ENCODE measurements at places on chromosomes 3 and 15.

GRCh38 chr15:62832231-62832630 is 210.3 kb upstream of the TPM1 start:
- DNase-seq = no peak

DNA sequence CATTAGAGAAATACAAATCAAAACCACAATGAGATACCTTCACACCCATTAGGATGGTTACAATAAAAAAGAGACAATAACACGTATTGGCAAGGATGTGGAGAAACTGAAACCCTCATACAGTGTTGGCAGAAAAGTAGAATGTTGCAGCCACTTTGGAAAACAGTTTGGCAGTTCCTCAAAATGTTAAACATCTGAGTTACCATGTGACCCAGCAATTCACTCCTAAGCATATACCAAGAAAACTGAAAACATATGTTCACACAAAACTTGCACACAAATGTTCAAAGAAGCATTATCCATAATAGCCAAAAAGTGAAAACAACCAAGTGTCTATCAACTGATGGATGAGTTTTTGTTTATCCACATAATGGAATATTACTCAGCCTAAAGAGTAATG is 166.9 kb upstream of the FAM3D start:
- DNase-seq = peak; percentile 47

DNA sequence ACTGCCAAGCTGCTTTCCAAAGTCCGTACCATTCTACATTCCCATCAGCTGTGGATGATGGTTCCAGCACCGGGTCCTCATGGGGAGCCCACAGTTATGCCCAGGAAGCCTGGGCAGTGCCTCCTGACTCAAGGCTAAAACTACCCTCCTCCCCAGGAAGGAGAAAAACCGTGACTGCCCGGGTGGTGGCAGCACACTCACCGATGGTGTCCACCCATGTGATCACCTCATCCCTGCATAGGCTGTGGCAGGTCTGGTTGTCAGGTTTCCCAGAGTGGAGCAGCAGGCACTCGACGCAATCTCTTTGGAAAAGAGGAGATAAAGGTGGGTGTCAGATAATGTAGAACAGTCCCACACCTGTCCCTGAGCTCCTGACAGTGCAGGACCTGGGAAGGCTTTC is 38.6 kb downstream of the UMPS start:
- DNase-seq = no peak

GRCh38 chr3:152399374-152399773 is 130.6 kb downstream of the MBNL1 start:
- DNase-seq = peak; percentile 66

DNA sequence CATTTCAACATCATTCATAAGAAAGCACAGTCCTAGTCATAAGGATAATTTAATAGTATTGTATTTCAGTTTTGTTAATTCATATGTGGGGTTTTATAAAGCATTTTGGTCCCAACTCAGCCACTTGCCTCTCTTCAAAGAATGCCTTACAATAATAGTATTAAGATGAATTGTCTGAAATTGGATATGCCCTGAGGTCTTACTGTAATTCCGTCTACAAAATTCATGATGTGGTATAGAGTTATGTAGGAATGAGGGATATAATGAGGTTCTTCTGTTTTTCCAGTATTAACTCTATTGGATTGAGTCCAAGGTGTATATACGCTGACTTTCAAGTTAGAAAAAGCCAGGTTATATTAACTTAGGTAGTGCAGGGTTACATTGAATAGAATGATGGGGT is 177.0 kb downstream of the GOLIM4 start:
- DNase-seq = no peak

- no peak for DNase-seq
Observed at GRCh38 chr3:185070491-185071286, 82.2 kb downstream of the C3orf70 start.

- DNase-seq = peak; percentile 13
Observed at GRCh38 chr3:126442094-126442855, 33.4 kb downstream of the ZXDC start.

DNA sequence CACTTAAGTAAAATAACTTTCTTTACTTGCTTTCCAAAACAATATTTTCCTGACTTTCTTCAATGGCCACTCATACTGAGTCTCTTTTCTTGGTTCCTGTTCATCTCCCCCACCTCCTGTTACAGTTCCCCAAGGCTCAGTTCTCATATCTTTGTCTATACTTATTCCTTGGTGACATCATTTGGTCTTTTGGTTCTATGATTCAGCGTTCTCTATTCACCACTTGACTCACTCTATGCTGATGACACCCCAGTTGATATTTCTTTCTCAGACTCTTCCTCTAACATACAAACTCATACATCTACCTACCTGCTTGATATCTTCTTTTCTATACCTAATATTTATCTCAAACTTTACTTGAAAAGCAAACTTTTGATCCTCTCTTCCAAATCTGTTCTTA is 85.0 kb upstream of the P3H2 start:
- peak; percentile 55 for DNase-seq

- peak; percentile 56 for DNase-seq
Observed at GRCh38 chr3:180679178-180680096, at the start of gene CCDC39. TSS of gene CCDC39 (minus strand) at chr3:180679489. CDS start at chr3:180679380, 109 bp downstream.

DNA sequence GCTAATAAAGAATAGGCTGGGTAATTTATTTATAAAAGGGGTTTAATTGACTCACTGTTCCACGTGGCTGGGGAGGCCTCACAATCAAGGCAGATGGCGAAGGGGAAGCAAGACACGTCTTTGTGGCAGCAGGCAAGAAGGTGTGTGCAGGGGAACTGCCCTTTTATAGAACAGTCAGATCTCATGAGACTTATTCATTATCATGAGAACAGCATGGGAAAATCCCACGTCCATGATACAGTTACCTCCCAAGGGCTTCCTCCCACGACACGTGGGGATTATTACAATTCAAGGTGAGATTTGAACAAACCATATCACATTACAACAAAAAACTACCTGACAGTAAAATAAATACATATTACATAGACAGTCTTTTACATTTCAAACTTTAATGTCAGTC is 414.9 kb downstream of the NAALADL2 start:
- DNase-seq = no peak

GRCh38 chr3:89262309-89262929 is 155.0 kb downstream of the EPHA3 start:
- no peak for DNase-seq

GRCh38 chr3:38662544-38662943 is 13.1 kb upstream of the SCN5A start:
- DNase-seq = peak; percentile 45

- DNase-seq = peak; percentile 84
Observed at GRCh38 chr15:61051569-61052031, 177.5 kb downstream of the RORA start.

DNA sequence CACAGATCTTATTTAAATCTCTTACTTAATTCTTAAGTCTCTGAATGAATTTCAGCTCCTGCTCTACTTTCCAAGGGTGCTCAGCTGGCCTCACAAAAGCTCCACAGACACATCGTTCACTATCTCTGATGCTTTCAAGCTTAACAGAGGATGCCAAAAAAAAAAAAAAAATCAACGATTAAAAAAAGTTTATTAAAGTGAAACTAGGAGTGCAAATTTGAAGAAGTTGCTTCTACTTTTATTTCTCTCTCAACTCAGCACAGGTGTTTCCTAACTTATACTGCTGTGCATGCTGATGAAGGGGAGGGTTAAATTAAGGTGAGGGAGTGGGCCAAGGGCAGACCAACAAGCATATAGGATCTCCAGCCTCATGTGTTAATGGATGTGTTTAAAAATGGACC is 157.2 kb downstream of the TIGIT start:
- DNase-seq = peak; percentile 49

DNA sequence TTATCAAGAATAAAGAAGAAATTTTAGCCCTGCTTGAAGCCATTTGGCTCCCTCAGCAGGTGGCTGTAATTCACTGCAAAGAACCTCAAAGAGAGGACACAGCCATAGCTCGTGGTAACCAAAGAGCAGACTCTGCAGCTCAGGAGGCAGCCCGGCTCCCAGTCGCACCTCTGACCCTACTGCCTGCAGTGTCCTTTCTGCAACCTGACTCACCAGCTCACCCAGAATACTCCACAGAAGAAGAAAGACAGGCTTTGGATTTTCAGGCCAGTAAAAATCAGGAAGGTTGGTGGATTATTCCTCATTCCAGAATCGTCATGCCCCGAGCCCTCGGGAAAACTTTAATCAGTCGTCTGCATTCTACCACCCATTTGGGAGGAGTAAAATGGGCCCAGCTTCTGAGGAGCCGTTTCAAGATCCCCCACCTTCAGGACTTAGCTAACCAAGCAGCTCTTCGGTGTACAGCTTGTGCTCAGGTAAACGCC is 38.6 kb downstream of the ZBTB11 start:
- no peak for DNase-seq

- no peak for DNase-seq
Observed at GRCh38 chr3:128867200-128868125, 12.0 kb upstream of the ACAD9 start.

DNA sequence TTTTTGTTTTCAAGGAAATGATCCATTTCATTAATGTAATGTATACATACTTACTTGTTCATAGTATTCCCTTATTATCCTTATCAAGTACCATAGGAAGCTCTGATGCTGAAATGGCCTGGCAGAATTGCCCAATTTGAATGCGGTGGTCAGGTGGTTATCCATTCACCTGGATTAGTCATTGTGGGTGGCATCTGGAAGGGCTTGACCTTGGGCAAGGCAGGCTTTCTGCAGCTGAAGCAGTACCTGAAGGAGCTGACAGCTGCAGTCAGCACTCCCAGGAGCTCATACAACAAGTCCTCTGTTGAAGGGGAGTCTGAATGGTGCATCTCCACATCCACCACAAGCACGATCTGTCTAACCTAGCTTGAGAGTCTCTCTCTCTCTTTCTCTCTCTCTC is 12.2 kb upstream of the IQCF5 start:
- DNase-seq = no peak

GRCh38 chr15:57018151-57018550 is 99.7 kb downstream of the TCF12 start:
- no peak for DNase-seq

DNA sequence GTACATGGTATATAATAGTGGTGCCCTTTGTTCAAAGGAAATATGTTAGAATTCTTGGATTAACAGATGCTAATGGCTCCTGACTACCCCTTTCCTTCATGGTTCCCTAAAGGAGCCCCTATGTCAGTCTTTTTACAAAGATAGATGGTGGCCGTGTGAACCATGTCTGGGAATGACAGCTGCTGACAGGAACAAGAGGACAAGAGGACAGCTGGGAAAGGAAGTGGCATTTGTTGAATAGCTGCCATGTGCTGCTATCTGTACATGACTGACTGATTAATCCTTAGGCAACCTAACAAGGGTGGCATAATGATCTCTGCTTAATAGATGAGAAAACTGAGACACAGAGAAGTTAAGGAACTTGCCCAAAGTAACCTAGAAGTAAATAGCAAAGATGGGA is 321.7 kb downstream of the ZNF621 start:
- no peak for DNase-seq

DNA sequence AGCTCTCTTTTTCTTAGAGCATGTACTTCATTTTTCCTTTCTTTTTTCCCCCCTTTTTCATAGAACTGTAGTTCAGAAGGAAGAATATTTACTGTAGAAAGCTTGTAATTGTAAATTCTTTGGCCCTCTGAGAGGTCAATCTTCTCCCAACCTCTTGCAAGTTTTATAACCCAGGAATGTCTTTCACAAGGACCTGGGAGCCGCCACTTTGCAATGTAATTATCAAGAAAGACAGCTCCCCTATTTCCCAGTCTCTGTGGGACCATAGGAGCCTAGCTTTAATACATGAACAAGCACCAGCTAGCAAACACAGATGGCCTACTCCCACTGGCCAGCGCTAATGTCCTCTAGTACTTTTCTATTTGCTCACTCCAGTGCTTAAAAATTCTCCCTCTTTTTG is 51.4 kb downstream of the NFKBIZ start:
- no peak for DNase-seq

DNA sequence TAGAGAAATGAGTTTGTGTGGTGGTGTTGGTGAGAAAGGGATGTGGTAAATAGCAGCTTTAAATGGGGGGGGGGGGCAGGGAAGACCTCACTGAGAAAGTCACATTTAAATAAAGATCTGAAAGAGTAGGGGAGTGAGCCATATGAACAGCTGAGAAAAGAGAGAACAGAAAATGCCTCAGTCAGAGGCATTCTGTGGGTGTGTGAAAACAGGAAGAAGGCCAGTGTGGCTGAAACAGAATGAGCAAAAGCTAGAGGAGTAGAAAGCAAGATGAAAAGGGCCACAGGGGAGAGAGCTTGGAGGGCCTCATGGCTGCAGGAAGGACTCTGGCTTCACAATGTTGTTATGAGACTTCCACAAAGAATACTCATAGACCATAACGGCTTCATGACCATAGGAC is 783.3 kb downstream of the ZPLD1 start:
- DNase-seq = no peak

DNA sequence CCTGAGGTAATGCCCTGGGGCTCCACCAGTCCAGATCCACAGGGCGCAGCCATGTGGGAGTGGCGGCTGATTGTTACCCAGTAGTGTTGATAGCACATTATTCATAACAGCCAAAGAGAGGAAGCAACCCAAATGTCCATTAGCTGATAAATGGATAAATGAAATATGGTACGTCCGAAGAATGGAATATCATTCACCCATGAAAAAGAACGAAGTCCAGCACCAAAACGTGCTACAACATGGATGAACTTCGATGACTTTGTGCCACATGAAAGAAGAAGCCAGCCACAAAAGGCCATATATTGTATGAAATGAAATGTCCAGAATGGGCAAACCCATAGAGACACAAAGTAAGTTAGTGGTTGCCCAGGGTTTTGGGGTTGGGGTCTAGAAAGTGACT is 6.4 kb downstream of the SMAD6 start:
- DNase-seq = no peak

GRCh38 chr3:183329543-183329942 is 76.5 kb downstream of the B3GNT5 start:
- no peak for DNase-seq

- DNase-seq = peak; percentile 91
Observed at GRCh38 chr3:177827511-177828207, 630.4 kb upstream of the TBL1XR1 start.

DNA sequence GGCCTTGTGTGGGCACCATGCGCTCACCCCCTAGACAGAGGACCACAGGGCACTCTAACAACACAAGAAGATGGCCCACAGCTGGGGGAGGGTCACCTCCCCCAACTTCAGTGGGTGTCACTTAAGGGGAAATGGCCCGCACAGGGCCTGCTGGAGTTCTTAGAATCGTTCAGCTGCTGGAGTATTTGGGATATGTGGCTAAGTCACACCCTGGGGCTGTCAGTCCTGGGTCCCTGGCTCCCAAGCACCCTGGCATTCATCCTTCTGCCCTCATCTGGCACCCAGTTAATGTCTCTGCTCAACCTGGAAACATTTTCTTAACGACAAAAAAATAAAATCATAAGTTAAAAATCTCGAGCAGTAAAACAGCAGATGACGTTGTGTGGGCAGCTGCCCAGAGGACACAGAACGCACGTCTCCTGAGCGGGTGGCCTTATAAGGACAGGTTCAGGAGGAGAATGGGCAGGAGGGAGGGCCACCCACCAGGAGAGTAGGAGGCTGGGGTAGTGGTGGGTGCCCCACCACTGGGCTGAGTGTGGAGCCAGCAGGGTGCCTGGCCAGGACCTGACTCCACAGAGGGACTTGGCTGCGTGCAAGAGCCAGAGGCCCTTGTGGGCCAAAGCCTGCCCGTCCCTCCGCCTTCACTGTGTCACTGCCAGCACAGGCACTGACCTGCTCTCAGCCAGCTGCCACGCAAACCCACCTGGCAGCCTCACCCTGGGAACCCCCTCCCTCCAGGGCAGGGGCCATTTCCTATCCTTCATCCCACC is 11.5 kb downstream of the KBTBD13 start:
- DNase-seq = no peak

- no peak for DNase-seq
Observed at GRCh38 chr15:94692710-94693109, 461.3 kb downstream of the MCTP2 start.
